ENCODE measurements at places on chromosomes 1 and 21.

- DNase-seq, result peak; percentile 95
These were observed at the start of gene POU2F1 for GRCh38 chr1:167220537-167221125. POU2F1 (plus strand) TSS chr1:167220886; CDS start chr1:167220898, 12 bp downstream.

DNA sequence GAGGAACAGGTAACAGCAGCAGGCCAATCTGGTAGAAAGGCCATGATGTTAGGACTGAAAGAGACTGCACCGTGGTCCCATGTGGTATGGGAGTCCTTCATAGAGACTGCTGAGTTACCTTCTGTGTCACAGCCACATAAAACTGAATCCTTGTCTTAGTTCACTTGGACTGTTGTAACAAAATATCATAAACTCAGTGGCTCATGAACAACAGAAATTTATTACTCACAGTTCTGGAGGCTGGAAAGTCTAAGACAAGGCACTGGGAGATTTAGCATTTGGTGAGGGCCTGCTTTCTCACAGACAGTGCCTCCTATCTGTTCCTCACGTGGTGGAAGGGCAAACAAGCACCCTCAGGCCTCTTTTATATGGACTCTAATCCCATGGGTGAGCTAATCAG is 67.5 kb downstream of the CD2 start:
- no peak for DNase-seq

DNA sequence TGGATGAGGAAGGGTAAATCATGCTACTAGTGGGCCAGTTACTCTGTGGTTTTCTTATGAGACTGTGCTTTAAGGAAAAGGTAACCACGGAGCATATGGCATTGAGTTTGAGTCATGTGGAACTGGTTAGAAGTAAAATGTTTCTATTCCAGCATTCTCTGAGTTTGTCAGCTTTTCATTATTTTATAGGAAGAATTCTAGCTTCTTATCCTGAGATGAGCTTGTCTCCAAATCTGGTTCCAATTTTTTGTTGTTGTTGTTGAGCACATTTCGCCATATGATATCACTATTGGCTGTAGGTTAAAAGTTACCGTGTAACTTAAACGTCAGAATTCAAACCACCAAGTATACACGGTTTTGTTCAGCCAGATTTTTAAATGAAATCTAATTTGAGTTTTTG is 69.9 kb downstream of the ATF6 start:
- DNase-seq, result no peak

DNA sequence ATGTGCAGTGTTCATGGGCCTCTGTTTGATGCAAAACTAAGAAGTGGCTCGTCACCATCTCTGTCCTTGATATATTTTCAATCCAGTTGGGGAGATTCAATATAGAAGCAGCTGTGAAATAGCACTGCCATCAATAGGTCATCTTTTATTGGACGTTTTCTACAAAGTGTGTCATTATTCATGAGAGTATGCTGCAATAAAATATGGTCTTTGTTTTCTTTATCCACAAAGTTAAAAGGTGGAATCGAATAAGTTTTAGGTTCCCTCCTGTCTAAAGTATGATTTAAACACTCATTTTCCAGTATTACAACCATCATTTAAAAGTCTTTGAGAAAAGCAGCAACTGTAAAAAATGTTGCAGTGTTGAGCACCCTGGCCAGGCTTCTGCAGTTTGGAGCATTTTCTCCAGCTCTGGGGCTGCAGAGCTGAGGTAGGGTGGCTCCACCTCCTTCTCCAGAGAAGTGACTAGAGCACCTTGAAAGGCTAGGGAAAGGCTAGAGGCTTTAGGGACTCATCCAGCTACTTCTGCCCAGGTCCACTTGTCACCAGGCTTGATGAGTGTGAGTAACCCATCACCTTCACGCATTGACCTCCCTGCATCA is 56.5 kb upstream of the DNAH14 start:
- DNase-seq, result no peak

DNA sequence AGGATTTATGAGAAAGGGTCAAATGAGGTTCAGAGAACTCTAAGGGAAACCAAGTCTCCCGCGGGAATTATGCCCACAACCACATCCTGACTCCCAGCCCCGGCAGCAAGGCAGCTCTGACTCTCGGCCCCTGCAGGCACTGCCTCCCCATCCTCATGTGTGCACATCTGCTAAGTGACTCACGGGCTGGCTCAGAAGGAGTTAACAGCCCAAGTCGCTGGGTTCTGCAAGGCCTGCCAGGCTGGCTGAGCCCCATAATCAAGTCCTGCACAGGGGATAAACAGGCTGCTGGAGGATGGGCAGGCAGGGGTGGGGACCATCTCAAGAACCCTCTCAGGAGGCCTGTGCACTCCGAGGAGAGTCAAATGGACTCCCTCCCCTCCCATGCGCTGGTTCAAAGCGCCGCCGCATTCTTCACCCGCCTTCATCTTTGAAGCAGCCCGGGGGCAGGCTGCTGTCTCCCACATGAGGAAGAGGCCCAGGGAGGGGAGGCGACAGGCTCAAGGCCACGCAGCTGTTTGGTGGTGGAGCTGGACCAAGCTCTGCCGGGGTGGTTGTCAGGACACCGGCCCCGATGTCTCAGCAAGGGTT is 344.3 kb downstream of the MATN1 start:
- no peak for DNase-seq

- no peak for DNase-seq
These were observed 142.1 kb downstream of the KCNT2 start for GRCh38 chr1:196466166-196466565.

DNA sequence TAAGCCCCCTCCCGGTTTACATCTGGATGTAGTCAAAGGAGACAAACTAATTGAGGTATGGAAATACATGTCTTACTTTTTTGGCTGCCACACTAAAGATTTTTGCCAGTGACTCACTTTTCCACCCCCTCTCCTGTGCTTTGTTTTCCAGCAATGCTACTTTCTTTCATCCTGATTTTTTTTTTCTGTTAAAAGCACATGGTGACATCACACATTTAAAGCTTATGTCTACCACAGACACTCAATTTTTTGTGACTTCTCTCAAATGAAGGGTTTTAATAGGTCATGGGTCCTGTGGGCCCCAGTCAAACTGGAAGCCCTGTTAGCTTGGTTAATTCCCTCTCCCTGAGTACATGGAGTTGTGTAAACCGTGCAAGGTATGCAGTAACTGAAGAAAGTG is 2.2 kb downstream of the PPP1R8 start:
- DNase-seq, result no peak

- no peak for DNase-seq
These were observed 112.1 kb downstream of the TLR5 start for GRCh38 chr1:223030871-223031400.

DNA sequence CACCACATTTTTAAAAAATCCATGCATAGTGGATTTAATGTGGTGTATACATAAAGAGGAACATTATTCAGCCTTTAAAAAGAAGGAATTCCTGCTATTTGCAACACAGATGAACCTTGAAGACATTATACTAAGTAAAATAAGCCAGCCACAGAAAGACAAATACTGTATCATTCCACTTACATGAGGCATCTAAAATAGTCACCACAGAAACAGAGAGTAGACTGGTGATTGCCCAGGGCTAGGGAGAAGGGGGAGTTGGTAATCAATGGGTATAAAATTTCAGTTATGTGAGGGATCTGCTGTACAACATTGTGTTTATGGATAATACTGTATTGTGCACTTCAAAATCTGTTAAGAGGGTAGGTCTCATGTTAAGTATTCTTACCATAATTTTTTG is 10.0 kb downstream of the FAM163A start:
- no peak for DNase-seq

GRCh38 chr1:117295001-117295400 is 72.2 kb upstream of the MAN1A2 start:
- no peak for DNase-seq

- no peak for DNase-seq
These were observed 212.7 kb upstream of the JUN start for GRCh38 chr1:58996341-58997059.

- peak; percentile 7 for DNase-seq
These were observed 37.0 kb upstream of the RXRG start for GRCh38 chr1:165481820-165482532.

- no peak for DNase-seq
These were observed 8.8 kb upstream of the ID3 start for GRCh38 chr1:23567996-23568607.

DNA sequence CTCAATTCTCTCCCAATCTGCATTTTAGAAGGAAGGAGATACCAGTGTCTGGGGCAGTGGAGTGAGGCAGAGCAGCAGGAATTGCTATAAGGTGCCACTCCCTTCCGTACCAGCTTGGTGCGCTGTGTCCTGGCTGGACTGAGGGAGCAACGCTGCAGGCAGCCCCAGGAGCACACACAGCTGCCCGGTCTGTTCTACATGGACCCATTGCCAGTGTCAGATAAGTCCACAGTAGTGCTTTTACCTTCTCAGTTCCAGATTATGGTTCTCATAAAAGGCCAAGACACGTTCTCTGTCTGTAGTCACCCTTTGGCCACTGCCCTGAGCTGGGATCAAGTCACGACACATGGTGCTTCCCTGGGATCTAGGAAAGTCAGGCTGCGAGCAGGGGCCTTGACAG is 44.1 kb upstream of the BARHL2 start:
- no peak for DNase-seq

- DNase-seq, result peak; percentile 50
These were observed 30.5 kb downstream of the NRIP1 start for GRCh38 chr21:15034126-15034853.

- no peak for DNase-seq
These were observed 1.1 kb upstream of the SLC1A7 start for GRCh38 chr1:53143527-53143926.

- no peak for DNase-seq
These were observed 110.1 kb upstream of the RUNX3 start for GRCh38 chr1:25040122-25040685.

All from brain pericyte (primary cell).